ENCODE measurements at places on chromosomes 16 and 17.

GRCh38 chr16:54632322-54633220 lies 298.1 kb upstream of the IRX5 start:
- H3K36me3 ChIP-seq: no peaks in the 10 kb centered on the region
- H3K4me3 ChIP-seq: no peak overlapping the region
- no peak overlapping the region for H3K27ac ChIP-seq
- DNase-seq: no peak

GRCh38 chr16:84818133-84818532 lies 1.7 kb upstream of the CRISPLD2 start:
- H3K27ac ChIP-seq: no peak overlapping the region
- no peak for DNase-seq
- peaks cover 58% of the 10 kb centered on the region for H3K27me3 ChIP-seq
- no peak overlapping the region for H3K4me3 ChIP-seq

- DNase-seq: peak; percentile 64
- peak overlapping the region; percentile 84 for H3K27ac ChIP-seq
- peaks cover 45% of the 10 kb centered on the region for H3K4me1 ChIP-seq
These were observed 924 bp downstream of the ZNF598 start for GRCh38 chr16:2008631-2009163.

DNA sequence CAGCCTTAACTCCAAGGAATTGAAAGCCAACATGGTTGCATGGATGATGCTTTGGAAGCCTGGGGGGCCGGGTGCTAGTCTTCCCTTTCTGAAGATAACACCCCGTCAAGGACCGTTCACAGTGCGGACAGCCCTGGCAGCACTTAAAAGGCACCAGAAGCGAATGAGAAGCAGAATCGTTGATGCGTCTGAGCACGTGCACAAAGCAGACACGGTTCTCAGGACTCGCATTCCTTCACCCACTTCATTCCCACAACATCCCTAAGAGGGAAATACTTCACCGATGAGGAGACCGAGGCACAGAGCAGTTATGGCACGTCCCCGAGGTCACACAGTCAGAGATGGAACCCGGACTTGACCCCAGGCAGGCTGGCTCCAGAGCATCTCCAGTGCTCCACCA lies 14.2 kb downstream of the TRPV1 start:
- no peak overlapping the region for H3K4me3 ChIP-seq
- no peak for DNase-seq
- H3K27me3 ChIP-seq: no peaks in the 10 kb centered on the region
- no peak overlapping the region for H3K27ac ChIP-seq
- no peaks in the 10 kb centered on the region for H3K36me3 ChIP-seq

DNA sequence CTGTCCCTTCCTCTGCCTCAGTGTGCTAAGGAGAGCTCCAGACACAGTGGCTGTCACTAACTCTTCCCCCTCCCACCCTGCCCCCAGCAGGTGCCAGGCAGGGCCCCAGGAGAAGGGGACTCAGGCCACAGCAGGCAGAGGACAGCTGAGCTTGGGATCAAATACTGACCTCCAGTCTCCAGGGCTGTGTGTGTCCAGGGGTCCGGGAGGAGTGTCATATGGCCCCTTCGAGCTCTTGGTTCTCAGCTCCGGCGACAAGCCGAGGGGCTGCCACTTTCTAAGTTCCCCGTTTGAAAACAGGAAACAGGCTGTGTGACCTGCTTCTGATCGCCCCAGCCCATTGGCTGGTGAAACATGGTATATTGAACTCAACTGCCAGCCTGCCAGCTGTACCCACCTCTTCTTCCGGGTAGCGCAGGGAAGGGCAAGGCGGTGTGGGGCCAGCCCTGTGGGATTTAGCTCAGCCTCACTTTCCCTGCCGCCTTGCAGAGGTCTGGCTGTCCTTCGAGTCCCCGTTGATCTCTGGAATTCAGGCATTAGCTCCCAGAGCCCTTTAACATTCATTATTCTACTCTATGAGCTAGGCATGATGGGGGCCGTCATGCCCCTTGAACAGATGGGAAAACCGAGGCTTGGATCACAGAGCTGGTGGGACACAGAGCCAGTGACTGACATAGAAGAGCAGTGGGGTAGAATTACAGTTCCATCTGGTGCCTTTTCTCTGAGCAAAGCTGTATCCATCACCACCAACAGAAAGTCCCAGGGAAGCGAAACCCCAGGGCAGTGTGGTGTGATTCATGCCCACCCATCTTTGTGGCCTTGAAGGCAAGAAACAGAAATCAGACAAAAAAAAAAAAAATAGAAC lies at the start of gene SNX20:
Gene SNX20, minus strand, starts transcription at position 292 of the 865 bp plus-strand sequence. CDS start 3,786 bp downstream, outside the sequence.
- H3K4me3 ChIP-seq: peak within 1 kb of the TSS; percentile 81
- H3K4me1 ChIP-seq: peaks cover 84% of the 10 kb centered on the region
- peak within 1 kb of the TSS; percentile 93 for H3K27ac ChIP-seq
- DNase-seq: peak; percentile 82

DNA sequence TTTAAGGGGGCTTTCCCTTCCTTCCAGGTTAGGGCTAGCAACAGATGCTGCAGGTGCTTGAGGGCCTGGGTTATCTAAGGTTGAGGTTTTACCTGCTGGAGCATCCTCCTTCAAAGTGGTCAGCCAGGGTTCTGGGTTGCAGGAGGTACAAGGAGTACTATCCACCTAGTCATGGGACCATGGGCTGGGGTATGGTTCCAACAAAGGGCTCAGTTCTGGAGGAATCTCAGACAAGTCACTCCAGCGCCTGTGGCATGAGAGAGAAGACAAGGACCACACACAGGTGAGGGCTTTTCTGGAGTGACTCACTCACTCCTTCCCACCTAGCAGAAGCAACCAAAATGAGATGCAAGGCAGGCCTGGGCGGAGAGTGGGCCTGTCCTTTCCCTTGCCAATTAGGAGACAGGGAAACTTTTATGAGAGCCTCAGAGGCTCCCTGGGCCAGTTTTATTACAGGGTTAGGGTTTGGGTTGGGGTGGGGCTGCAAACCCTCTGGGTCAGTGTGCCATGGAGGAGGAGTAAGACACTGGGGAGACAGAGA lies 2.2 kb downstream of the MYO19 start:
- H3K4me3 ChIP-seq: no peak overlapping the region
- no peak for DNase-seq
- H3K27ac ChIP-seq: peak overlapping the region; percentile 5

- DNase-seq: no peak
- H3K27ac ChIP-seq: no peak overlapping the region
- H3K4me3 ChIP-seq: no peak overlapping the region
- H3K36me3 ChIP-seq: no peaks in the 10 kb centered on the region
- H3K4me1 ChIP-seq: no peaks in the 10 kb centered on the region
These were observed 1.5 kb upstream of the SLC38A8 start for GRCh38 chr16:84044118-84044488.

- H3K4me3 ChIP-seq: peak overlapping the region; percentile 81
- H3K27ac ChIP-seq: peak overlapping the region; percentile 36
- H3K4me1 ChIP-seq: peaks cover 34% of the 10 kb centered on the region
These were observed 382 bp downstream of the PITPNA start for GRCh38 chr17:1562176-1562643.

DNA sequence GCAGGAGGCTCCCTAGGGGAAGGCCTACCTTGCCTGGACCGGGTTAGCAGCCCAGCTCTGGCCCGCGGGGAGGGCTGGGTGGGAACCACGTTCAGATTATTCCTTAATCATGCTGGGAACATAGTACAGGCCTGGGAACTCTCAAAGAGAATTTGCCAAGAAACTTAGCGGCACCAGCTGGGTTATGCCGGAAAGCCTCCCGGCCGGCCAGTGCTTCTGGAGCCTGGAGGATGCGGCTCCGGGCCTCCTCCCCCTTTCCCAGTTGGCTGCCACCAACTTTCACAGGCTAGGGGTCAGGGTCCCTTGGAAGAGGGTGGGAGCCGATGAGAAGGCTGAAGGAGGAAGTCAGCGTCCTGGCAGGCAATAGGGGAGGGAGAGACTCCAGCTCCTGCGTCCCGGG lies 10.8 kb downstream of the NGFR start:
- no peak overlapping the region for H3K4me3 ChIP-seq
- no peaks in the 10 kb centered on the region for H3K36me3 ChIP-seq
- no peak overlapping the region for H3K27ac ChIP-seq
- no peak for DNase-seq

- H3K27ac ChIP-seq: no peak overlapping the region
- peaks cover 9% of the 10 kb centered on the region for H3K36me3 ChIP-seq
- DNase-seq: no peak
- peaks cover 44% of the 10 kb centered on the region for H3K4me1 ChIP-seq
- H3K27me3 ChIP-seq: no peaks in the 10 kb centered on the region
- no peak overlapping the region for H3K4me3 ChIP-seq
These were observed 4.9 kb downstream of the TNRC6C start for GRCh38 chr17:77963441-77963840.

DNA sequence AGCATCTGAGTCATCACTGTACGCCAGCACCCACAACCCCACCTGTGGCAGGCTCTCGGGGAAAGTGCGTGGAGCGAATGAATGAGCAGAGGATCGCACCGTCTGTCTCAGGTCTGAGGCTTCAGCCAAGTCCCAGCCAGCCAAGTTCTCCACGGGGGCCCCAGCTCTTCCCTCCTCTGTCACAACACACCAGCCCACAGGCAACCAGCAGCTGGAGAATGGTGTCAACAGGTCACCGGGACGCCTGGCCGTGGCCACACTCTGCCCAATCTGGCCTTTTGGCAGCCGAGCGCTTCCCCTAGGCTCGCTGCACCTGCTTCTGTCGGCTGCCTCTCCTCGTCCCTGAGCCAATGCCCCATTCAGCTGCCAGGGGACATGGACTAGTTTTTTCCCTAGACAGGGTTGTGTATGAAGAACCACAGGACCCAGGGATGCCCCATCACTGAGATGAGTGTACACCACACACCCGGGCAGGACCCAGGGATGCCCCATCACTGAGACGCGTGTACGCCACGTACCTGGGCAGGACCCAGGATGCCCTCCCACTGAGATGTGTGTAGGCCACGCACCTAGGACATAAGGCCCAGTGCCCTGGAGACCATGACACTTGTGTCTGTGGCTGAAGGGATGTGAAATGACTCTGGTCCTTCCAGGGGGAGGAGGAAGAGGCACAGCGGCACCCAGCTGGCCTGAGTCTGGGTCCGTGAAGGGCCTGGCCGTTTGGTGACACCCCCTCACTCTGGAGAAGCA lies 52.8 kb downstream of the ABR start:
- H3K27me3 ChIP-seq: no peaks in the 10 kb centered on the region
- no peaks in the 10 kb centered on the region for H3K36me3 ChIP-seq
- H3K27ac ChIP-seq: no peak overlapping the region
- DNase-seq: no peak
- no peak overlapping the region for H3K4me3 ChIP-seq
- H3K4me1 ChIP-seq: peaks cover 16% of the 10 kb centered on the region

Measured in activated CD8-positive, alpha-beta memory T cell treated with anti-CD3 and anti-CD28 coated beads, Interleukin-2, amount 10 ng/mL, durations not matched to agents 7 days and 5 days (primary cell).